ENCODE measurements at places on chromosomes 3 and 15. TPM values are rescaled to one million over a fixed set of nuclear protein-coding genes. Genes with fewer than 3 reads are reported as not detected.

Gene CDHR4
- total RNA-seq: not detected

Gene KBTBD8
- 2.6 TPM for total RNA-seq

Gene SLCO3A1
- total RNA-seq: 10.6 TPM

Gene SLC22A14
- total RNA-seq: 0.30 TPM

Gene MOBP
- 0.10 TPM for total RNA-seq

Gene PTX3
- total RNA-seq: 24.6 TPM

Gene ITPKA
- 0.39 TPM for total RNA-seq

Gene EXD1
- not detected for total RNA-seq

Gene SLC2A2
- total RNA-seq: not detected

Gene APH1B
- total RNA-seq: 13.3 TPM

Gene LMOD3
- 8.9 TPM for total RNA-seq

Gene POPDC2
- 5.5 TPM for total RNA-seq
